GM13976 (cell line): ENCODE measurements at places on chromosomes 5 and 9.
A peak's percentile ranks its signal among the peaks of the same experiment; 100 is the strongest.

GRCh38 chr9:108704156-108704852, 151.5 kb downstream of the ACTL7B start:
- DNase-seq, result no peak

- no peak for DNase-seq
Observed at GRCh38 chr5:80865551-80865950, 94.6 kb upstream of the RASGRF2 start.

GRCh38 chr9:101915482-101915881, 177.0 kb upstream of the GRIN3A start:
- DNase-seq, result no peak

DNA sequence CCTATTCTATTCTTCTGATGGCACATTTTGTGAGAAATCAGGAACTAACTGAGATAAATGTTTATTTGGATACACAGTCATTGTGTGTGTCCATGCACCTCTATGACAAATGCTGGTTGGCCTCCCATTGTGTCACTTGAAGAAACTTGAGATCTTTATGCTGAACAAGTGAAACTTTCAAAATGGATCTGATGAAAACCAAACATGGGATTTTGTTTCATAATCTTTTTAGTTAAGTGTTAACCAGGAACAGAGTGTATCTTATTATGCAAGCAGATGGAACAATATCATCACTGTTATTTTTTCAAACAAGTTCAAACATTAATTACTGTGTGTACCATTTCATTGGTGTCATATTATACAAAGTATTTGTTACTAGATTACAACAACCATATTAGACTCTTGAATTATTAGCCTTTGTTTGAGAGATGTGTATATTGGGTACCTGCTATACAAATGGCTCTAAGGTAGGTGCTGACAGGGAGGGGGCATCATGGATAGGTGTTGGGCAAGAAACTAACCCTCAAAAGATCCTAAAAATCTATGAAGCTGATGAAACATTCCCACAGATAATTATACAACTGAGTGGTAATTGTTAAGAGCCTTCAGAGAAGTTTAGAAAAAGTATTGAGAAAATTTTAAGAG, 159.8 kb downstream of the PALM2AKAP2 start:
- no peak for DNase-seq

DNA sequence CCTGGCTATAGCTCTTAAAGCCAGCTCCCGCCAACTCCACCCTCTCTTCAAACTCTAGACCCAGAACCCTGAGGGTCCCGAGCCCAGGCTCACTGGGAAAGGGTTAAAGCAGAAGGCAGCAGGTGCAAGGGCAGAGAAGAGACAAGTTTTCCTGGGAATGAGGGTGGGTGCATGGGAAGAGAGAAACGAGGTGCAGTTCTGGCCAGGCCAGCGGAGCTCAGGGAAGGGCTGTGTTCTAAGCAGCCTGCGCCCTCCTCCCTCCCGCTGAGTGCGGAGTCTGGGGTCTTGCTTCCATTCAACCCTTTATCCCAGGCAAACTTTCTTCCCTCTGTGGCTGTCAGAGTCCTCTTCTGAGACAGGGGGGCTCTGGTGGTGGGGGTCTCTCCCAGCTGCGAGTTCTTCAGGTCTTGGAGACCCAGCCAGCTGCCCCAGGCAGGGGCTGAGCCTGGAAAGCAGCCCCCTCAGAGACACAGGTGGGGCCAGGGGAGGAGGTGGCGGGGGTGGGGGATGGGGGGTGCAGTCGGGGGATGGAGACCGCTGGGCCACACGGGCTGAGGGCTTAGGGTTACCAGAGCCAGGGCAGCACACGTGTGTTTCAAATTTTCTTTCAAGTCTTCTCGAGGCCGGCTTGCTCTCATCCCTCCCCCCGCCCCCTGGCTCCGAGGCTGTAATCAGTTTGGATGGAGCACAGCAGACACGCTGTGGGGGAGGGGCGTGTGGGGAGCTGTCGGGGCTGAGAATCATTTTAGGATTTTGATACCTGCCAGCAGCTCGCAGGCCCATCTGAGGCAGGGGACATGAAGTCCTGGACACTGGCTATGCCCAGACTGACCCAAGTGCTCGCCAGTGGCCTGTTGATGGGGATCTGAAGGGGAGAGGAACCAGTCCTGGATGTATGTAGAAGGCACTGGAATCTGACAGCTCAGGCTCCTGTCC, 169.6 kb upstream of the SMIM23 start:
- no peak for DNase-seq

GRCh38 chr9:8679371-8679822, 879.8 kb upstream of the DMAC1 start:
- DNase-seq, result no peak

DNA sequence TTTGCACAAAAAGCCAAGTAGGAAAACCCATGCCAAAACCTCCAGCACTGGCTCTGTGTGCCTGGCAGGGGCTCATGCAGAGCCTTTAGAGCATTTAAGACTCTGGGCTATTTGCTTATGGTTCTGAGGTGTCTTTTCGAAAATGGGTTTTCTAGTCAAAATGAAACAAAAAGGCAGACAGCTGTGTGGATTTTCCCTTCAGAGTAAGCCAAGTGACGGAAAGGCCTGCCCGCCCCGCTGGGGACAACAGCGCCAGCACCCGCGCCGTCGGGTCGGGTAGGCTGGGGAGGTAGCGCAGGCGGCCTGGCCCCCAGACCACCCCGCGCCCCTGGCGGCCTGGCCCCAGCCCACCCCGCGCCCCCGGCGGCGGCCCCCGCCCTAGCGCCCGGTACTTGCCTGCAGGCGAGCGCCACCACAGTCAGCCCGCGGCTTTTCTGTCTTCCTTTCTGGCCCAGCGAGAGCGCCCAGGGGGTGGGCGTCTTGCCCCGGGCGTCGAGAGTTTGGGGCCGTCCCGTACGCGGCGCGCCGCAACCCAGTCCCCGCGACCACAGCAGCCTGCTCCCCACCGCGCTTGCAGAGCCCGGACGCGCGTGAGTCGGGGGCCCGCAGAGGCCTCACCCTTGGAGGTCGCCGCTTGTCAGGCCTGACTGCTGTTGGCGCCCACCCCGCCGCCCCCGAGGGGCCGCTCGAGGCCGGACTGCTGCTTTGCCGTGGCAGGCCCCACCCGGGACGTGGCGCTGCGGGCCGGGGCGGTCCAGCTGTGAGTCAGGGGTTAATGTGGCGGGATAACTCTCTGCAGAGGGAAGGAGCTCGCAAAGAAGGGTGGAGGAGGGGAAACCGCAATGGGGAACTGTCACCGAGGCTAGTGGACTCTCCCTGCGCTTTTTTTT, at the start of gene TICAM2:
Gene TICAM2, minus strand, starts transcription at position 779 of the 890 bp plus-strand sequence. CDS start 21,223 bp downstream, outside the sequence.
- peak; percentile 84 for DNase-seq

GRCh38 chr5:168165221-168165914, 126.1 kb upstream of the WWC1 start:
- DNase-seq, result no peak

DNA sequence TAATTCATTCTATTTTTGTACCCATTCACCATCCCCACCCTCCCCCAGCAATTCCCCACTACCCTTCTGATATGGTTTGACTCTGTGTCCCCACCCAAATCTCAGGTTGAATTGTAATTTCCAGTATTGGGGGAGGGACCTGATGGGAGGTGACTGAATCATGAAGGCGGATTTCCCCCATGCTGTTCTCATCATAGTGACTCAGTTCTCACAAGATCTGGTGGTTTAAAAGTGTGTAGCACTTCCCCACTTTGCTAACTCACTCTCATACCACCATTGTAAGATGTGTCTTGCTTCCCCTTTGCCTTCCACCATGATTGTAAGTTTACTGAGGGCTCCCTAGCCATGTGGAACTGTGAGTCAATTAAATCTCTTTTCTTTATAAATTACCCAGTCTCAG, 25.9 kb upstream of the TESK1 start:
- no peak for DNase-seq

- no peak for DNase-seq
Observed at GRCh38 chr5:1874771-1875220, 7.9 kb downstream of the IRX4 start.

GRCh38 chr5:181221105-181221791, 1.8 kb upstream of the TRIM41 start:
- no peak for DNase-seq

GRCh38 chr9:4235871-4236804, 63.7 kb downstream of the GLIS3 start:
- DNase-seq, result peak; percentile 37

GRCh38 chr5:148090773-148091250, 27.0 kb downstream of the SPINK5 start:
- no peak for DNase-seq

- no peak for DNase-seq
Observed at GRCh38 chr9:20929276-20929675, 102.2 kb downstream of the HACD4 start.

DNA sequence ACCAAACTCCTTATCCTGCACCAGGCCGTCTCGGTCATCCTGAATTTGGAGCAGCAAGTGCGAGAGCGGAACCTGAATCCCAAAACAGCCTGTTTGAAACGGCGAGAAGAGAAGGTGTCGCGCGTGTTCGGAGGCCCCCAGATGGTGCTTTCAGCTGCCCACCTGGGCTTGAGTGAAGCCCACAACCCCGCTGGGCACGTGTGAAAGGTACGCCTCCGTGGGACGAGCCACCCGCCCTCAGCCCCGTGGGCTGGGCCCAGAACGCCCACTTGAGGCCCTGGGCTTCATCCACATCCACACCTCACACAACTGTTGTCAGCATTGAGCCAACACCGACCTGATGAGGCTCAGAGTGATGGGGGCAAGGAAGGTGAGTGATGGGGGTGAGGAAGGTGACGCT, 72.8 kb downstream of the INSL6 start:
- DNase-seq, result peak; percentile 17

- no peak for DNase-seq
Observed at GRCh38 chr5:179914032-179914755, 6.5 kb upstream of the TBC1D9B start.

- no peak for DNase-seq
Observed at GRCh38 chr9:79165020-79165780, 406.6 kb upstream of the TLE4 start.

DNA sequence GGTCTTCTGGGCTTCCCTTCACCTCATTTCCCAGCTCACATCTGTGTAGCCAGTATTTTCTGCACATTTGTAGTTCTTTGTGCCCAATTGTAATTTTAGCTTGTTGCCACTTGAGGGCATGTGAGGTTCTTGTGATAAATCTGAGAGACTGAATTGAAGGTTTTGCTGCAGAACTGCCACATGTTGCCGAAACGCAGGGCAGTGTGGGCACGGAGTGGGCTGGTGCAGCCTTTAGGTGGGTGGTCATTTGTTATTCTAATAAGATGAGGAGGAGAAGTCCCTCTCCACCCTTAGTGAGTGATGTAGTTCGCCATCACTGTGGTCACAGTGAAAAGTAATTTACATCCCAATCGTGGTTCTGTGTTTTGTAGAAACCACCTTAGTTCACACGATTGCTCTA, 21.2 kb downstream of the OTULIN start:
- peak; percentile 65 for DNase-seq

DNA sequence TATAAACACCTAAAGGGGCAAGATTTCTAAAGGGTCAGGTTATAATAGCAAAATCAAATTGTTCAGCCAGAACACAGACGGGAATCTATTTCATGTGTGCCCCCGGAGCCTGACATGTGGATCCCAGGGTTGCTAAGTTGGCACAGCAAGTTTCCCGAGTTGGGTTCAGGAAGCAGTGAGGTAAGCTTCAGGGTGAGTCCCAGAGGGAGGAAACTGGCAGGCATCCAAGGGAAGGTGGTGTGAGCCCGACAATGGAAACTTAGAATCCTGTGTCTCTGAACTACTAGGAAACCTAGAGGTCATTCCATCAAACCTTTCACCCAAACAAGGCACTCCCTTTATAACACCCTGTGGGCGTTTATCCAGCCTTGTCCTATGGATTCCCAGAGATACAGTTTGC, 98.4 kb downstream of the ADRB2 start:
- no peak for DNase-seq

DNA sequence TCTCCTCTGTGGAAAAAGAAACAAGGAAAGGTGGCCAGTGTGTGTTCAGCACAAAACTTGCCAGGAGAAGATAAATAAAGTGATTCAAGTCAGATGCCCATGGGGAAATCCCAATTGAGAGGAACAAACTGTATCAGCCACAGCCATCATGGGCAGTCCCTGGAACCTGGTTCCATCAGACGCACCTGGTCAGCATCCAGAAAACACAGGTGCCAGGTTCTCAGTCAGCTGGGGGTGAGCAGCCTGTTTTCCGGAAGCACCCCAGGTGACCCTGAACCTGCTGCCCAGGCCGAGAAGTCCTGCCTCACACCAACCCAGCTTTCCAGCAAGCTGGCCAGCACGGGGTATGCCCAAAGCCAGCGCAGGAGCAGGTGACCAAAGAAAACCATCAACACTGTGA, 30.5 kb downstream of the PTCH1 start:
- no peak for DNase-seq

GRCh38 chr5:168408561-168409305, 77.5 kb upstream of the RARS1 start:
- no peak for DNase-seq

GRCh38 chr9:89498852-89499480, 1.1 kb upstream of the SEMA4D start:
- peak; percentile 52 for DNase-seq

DNA sequence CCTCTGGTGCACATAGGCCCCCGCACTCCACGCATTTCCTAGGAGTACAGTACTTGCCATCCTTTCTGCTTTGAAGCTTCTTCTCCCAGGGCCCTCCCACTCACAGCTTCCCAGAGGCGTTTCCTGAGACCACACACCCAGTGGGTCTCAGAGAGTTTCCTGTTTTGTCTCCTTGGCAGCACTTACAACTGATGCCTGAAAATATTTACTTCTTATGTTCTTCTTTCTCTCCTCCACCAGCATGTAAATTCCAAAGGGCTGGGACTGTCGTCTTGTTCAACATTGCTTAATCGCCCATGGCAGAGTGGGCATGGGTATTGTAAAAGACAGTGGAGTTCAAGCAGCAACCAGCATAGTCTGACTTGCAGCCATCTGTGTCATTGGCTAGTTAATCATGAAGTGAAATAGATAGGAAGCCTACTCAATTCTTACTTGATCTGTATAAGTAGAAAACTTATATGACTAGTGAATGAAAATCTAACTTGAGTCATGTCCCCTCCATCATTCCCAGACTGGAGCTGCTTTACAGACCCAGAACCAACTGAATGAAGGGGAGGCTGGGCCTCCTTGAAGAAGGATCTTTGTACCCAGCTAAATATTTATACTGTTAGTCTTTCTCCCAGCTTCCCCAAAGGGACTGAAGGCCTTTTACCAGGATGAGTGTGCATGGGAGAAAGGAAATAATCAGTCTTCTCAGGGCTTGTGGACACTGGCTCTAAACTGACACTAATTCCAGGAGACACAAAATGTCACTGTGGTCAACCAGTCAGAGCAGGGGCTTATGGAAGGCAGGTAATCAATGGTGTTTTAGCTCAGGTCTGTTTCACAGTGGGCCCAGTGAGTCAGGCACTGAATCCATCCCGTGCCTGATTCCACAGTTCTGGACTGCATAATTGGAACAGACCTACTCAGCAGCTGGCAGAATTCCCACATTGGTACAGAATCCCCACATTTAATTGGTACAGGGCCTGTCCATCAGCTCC, 116.4 kb downstream of the SV2C start:
- DNase-seq, result no peak

DNA sequence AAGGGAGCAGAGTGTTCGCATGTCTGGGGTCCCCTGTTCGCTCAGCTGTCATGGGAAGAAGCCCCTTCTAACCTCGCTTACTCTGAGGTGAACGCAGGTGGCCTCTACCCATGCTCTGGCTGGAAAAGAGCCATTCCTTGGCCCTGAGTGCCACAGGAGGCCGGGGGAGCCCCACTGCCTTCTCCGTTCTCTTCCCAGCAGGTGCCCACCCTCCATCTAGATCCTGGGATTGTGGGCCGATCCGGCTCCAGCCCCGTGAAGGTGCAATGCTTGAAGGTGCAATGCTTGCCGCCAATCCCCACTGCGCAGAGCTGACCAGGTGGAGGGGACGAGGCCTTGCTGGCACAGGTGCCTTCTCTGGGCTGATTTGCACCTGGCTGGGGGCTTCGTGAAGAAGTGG, 95.4 kb downstream of the MRPL36 start:
- DNase-seq, result no peak
